ENCODE measurements at places on chromosomes 1 and 21.

DNA sequence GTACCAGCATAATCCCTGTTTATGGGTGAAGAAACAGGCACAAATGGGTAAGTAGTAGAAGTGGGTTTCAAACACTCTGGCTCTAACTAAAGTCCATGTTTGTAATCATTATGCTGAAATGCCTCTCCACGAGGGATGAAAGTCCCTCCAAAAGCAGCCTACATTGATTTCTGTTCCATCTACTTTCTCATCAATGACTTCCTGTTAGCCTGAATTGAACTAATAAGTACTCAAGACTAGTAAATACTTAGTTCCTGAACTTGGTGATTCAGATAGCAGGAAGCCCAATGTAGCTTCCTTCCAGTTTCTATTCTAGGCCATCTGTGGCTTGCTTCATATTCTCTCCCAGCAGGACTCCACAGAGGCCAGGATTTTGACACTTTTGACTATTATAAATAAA lies 11.3 kb upstream of the BACH1 start:
- no peak for DNase-seq

GRCh38 chr1:46133781-46134350 lies 1.4 kb upstream of the PIK3R3 start:
- DNase-seq = no peak

- no peak for DNase-seq
These were observed 187.3 kb downstream of the ATP6V1G3 start for GRCh38 chr1:198352975-198353695.

GRCh38 chr21:27221077-27221476 lies 254.2 kb upstream of the ADAMTS5 start:
- DNase-seq = no peak

- DNase-seq = no peak
These were observed 105.7 kb downstream of the ZNF326 start for GRCh38 chr1:90100566-90100965.

GRCh38 chr1:91751275-91751674 lies 134.7 kb downstream of the TGFBR3 start:
- no peak for DNase-seq

- DNase-seq = no peak
These were observed 22.4 kb downstream of the PTPN22 start for GRCh38 chr1:113849072-113849471.

DNA sequence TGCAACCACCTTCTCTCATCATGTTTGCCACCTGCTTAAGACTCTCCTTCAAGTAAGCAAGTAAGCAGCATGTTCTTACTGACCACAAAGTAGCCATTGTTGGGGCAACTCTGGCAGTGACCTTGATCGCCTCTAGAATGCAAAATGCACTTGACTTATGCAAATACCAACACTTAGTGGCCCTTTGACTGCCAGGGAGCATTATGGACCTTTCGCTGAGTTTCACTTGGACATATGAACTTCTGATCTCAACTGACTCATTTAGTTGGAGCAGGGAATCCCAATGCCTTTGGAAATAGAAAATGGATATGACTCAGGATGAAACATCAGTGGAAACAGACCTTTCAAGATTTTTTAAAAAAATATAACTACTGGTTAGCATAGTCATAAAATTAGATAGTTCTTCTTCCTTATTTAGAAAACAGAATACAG lies 6.1 kb upstream of the PLA2G5 start:
- peak; percentile 41 for DNase-seq

DNA sequence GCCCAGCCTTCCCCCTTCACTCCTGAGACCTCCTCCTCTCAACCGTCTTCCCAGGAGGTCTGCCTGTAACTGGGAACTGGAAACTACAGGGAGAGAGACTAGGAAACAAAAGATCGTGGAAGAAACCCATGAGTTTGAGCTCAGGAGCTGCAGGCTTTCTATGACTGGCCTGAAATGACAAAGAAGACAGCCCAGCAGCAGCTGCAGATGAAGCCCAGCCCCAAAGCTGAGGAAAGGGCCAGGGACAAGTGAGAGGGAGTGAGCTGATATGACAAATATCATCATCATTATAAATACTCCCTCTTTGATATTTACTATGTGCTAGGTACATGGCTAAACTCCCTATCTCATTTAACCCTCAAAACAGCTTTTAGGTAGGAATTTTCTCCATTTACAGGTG lies 142.6 kb upstream of the CTTNBP2NL start:
- DNase-seq = no peak

DNA sequence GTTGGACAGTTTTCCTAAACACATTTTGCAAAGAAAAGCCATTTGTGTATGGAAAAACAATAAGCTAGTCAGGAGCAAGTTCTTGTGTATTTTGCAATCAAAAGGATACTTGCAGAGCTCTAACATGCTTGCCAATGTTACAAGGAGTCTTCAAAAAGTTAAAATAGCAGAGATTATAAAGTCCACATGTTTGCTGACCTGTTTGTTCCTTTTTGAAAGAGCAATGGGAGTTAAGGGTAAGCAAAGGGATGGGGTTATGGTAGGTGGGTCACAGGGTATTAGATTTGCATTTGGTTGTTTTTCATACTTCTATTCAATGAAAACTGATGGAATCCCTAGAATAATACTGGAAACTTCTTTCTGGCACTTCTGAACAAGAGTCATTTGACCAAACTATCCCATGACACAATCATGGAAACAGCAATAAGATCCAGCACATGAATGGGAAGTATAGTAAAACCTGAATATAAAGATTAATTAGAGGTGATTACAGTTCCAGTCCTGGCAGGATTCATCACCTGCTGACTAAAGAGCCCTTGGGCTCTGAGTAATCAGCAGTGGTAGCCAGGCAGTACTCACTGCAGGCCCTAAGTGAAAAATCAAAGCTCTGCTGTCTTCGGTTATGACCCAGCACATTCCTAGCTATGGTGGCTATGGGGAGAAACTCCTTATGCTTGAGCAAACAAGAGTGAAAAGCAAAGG lies 27.1 kb upstream of the ZC3H11B start:
- no peak for DNase-seq

- no peak for DNase-seq
These were observed 44.7 kb upstream of the VAV3 start for GRCh38 chr1:108009603-108010195.

GRCh38 chr1:61864489-61864888 lies 122.2 kb downstream of the PATJ start:
- no peak for DNase-seq

- no peak for DNase-seq
These were observed 5.8 kb downstream of the RAP1GAP start for GRCh38 chr1:21663248-21663950.

GRCh38 chr1:23477359-23478144 lies 6.4 kb downstream of the ASAP3 start:
- peak; percentile 45 for DNase-seq

GRCh38 chr1:184176058-184176457 lies 124.5 kb downstream of the TSEN15 start:
- DNase-seq = no peak

GRCh38 chr1:181166377-181167196 lies 78.1 kb downstream of the IER5 start:
- DNase-seq = no peak

- DNase-seq = no peak
These were observed 29.8 kb downstream of the RASSF5 start for GRCh38 chr1:206537141-206537540.

DNA sequence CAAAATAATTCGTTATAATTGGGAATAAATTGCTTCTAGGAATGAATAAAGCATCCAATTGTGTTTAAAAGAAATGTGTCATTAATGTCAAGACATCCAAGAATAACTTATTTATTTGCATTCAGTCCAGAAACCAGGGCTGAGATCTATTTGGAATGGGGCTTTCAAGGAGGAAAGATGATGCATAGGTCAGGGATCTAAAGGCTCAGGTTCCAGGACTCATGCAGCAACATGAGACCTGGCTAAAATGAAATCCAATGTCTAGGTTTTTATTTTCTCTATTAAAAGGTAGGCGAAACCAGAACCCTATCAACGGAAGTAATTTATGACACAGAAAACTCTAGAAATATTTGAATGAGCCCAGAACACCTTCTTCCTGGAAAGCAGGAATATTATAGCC lies 376.8 kb downstream of the SEC16B start:
- DNase-seq = no peak

- peak; percentile 73 for DNase-seq
These were observed 7.9 kb downstream of the ACOT7 start for GRCh38 chr1:6385488-6386191.

DNA sequence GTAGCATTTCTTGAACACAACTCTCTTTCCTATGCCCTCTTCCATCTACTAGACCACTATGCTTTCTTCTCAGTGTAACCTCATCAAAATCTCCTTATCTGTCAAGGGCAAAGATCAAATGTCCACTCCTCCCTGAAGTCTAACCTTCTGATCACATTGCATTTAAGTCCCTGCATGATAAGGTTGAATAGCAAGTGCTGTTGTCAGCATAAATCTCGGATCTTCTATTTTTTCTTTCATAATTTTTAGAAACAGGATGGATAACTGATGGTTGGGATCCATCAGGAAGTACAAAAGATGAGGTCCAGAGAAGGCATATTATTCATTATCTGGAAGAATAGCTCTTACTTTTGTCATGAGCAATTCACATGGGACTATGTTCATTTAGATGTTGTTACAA lies 41.0 kb downstream of the KCNT2 start:
- DNase-seq = no peak

DNA sequence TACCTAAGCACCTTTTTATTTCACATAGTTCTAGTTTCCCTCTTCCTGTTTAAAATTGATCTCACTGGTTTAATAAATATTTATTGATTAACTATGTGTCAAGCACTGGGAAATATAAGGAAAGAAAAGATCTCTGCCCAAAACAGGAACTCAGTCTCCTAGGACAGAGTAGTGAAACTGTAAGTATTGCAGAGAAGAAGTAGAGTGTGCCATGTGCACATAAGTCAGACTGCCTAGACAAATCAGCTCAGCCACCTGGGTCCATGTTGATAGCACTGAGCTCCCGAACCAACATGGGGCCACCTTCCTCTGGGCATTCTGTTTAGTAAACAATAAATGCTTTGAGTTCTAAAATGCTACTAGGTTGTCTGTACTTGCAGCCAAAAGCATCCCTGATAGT lies 9.8 kb upstream of the SSX2IP start:
- no peak for DNase-seq

GRCh38 chr1:2229037-2229864 lies 1.1 kb downstream of the SKI start:
- DNase-seq = peak; percentile 67

GRCh38 chr1:213457733-213458132 lies 406.7 kb downstream of the RPS6KC1 start:
- DNase-seq = no peak

GRCh38 chr1:206768472-206769303 lies 1.9 kb upstream of the IL19 start:
- DNase-seq = no peak

GRCh38 chr1:8595941-8596340 lies 221.5 kb downstream of the RERE start:
- no peak for DNase-seq

DNA sequence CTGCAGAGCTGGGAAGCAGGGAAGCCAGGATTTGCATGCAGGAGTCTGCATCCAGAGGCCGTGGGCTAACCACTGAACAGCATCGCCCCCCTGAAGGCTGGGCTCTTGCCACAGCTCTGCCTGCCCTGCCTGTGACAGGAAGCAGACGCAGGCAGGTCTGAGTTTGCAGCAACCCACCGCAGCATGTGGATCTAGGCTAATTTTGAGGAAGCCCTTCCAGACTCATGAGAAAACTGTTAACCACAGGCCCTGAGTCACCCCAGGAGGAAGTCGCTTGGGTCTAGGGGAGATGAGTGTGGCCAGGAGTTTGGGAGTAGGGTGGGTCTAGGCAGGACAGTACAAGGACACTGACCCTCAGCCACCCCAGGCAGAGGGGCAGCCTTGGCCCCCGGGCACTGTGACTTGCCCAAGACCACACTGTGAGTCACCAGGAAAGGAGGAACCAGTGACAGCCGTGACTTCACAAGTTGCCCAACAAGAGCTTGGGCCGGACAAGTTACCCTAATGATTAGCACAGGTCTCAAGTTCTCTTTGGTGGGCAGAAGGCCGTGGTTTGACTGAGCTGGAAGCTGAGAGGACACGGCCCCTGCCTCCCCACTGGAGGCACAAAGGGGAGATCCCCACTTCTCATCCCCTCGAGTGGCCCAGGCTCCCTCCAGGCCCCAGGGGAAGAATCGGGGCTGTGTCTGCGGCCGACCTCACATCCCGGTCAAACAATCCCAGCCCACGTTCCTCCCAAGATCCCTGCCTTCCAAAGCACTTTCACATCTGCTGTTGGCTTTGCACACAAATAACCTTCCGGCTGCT lies 826 bp downstream of the LAPTM5 start:
- peak; percentile 90 for DNase-seq

DNA sequence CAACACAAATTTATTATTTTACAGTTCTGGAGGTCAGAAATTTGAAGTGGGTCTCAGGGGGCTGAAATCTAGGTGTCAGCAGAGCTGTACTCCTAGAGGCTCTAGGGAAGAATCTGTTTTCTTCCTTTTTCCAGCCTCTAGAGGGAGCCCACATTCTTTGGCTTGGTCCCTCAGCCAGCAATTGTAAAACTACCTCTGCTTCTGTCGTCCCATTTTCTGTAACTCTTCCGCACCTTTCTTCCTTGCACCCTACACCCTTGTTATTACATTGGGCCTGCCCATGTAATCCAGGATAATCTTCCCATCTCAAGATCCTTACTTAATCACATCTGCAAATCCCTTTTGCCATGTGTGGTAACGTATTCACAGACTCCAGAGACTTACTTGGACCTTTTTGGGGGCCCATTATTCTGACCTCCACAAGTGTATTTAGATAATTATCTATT lies 24.8 kb upstream of the THEM4 start:
- DNase-seq = no peak

- no peak for DNase-seq
These were observed 220.7 kb downstream of the ASTN1 start for GRCh38 chr1:176943783-176944182.

- DNase-seq = no peak
These were observed 83.2 kb downstream of the SPSB1 start for GRCh38 chr1:9375912-9376311.

DNA sequence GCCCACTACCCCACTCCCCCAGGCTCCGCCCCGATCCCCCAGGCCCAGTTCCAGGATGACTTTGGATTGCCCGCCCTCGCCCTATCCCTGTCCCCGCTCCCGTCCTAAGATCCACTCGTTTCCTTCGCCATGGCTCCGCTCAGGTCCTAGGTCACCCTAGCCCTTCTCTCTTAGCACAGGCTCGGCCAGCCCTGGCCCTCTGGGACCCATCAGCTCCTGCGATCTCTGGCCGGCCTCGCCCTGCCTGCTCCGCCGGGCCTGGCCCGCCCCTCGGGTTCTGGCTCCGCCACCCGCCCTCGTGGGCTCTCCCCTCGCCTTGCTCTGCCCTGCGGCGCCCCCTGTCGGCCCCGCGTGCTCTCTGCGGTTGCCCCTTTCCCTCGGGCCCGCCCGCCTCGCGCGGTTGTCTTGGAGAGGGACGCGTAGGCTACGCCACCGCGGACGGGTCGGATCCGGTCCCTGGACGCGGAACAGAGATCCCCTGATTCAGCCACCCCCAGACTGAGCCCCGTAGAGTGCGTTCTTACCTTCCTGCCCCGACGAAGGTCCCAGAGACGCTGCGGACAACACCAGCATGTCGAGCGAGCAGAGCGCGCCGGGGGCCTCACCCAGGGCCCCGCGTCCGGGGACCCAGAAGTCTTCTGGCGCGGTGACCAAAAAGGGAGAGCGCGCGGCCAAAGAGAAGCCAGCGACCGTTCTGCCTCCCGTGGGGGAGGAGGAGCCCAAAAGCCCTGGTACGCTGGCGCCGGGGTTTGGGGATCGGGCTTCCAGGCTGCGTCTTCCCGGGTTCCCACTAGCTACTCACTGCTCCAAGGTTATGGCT lies at the start of gene LRRC71:
TSS of gene LRRC71 (plus strand) at position 400 of the 820 bp plus-strand sequence. CDS start at position 572, 172 bp downstream.
- DNase-seq = peak; percentile 97

All from upper lobe of left lung (tissue), 6 donors.